Adrenal gland (tissue), 19 donors: ENCODE measurements at places on chromosomes 7 and 10. TPM values are rescaled to one million over a fixed set of nuclear protein-coding genes. Genes with fewer than 3 reads are reported as not detected.

GRCh38 chr7:132560825-132561529, 15.3 kb downstream of the PLXNA4 start:
- DNase-seq, result no peak

DNA sequence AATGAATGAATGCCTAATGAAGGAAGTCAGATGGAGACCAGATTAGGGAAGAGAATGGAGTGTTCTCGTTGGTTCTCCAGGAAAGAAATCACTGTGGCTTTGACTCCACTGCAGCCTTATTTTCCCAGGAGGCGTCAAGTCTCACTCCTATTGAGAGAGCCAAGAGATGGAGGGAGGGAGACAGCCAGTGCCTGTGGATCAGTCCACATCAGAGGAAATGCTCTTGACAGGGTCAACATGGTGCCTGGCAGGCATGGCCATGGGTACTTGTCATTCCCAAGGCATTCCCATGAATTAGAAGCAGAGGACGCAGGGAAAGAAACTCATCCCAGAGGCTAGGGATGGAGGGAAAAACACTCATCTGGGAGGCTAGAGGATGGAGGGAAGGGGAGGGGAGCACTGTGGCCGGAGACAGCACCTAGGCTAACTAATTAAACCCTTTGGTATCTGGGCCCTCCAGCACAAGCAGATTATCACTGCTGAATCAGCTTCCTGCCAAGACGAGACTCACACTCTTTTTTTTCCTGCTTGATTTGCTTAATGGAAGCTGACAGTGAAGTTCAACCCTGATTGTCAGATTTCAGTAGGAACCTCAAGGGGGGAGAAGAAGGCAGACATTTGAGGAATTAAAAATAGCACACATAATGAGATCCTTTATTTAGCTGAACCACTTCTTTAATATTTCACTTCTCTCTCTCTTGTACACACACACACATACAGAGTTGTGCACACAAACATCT, 1233.2 kb upstream of the AUTS2 start:
- DNase-seq, result no peak

DNA sequence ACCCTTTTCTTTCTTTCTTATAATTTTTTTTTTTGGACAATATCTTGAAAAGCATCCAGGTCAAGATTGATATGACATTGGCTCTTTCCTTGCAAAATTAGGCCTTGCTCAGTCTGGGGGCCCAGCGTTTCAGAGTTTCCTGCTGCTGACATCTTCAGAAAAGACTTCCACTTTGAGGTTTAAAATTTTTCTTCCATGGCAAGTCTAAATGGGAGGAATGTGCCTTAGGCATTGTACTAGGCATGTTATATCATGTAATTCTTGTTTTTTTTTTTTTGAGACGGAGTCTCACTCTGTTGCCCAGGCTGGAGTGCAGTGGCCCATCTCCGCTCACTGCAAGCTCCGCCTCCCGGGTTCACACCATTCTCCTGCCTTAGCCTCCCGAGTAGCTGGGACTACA, 48.9 kb upstream of the PDZD8 start:
- DNase-seq, result no peak

GRCh38 chr7:144527051-144527471, 123.6 kb upstream of the NOBOX start:
- no peak for DNase-seq

- DNase-seq, result no peak
Observed at GRCh38 chr10:95397747-95398146, 106.9 kb upstream of the PDLIM1 start.

The GBX1 gene
- polyA plus RNA-seq, result not detected

- DNase-seq, result no peak
Observed at GRCh38 chr7:68417659-68418058, 1180.6 kb upstream of the AUTS2 start.

The TBXAS1 gene
- polyA plus RNA-seq, result 12.8 TPM
